ENCODE measurements at places on chromosomes 2 and 18. TPM values are rescaled to one million over a fixed set of nuclear protein-coding genes. Genes with fewer than 3 reads are reported as not detected.

DNA sequence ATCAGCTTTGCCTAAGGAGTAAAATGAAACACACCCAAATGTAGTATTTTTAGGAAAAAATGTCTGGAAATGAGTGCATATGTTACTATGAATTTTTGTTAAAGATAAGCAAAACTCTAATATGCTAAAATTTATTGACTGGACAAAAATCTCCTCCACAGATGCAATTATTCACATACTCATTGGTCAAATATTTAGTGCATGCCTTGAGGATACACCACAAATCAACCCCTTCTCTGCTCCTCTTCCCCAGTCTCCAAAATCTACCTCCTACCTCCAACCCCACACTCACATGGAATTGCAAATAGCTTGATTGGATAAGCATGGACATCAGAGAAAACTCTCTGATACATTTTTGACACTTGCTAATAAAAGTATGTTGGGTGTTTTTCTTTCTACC is 95.6 kb upstream of the CDC42EP3 start:
- DNase-seq: no peak

The ANKRD30BL gene
- total RNA-seq: not detected

GRCh38 chr2:168794968-168795367 is 7.5 kb upstream of the NOSTRIN start:
- no peak for DNase-seq

- DNase-seq: no peak
These were observed 589.9 kb downstream of the XIRP2 start for GRCh38 chr2:167478196-167478595.

The HOXD11 gene
- total RNA-seq: 26.4 TPM

DNA sequence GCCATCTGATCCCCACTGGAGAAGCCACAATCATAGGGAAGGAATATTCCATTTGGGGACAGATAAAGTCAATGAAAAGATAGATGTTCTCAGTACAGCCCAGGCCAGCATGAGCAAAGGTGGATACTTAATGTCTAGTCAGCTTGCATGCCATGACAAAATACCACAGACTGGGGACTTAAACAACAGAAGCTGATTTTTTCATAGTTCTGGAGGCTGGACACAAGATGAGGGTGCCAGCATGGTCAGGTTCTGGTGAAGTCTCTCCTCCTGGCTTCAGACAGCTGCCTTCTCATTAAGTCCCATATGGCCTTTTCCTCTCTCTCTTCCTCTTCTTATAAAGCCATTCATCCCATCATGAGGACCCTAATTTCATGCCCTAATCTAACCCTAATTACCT is 116.1 kb upstream of the CYP1B1 start:
- no peak for DNase-seq

- DNase-seq: no peak
These were observed 63.7 kb downstream of the COPS8 start for GRCh38 chr2:237149425-237149824.

DNA sequence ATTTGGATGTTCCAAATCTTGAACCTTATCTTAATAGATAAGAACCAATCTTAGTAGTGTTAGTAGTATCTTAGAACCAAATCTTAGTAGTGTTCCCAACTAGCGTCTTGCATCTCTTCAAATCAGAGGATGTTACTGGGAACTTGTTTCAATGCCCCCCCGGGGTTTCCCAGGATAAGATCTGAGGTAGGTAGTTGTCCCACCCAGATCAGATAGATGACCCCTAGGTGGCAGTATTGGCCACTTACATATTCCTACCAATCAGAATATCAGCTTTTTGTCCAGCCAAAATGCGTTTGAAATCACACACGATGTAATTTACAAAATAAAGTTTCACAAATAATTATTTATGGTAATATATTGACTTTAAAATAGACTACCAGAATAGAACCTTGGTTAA is 314.8 kb downstream of the MBD2 start:
- DNase-seq: peak; percentile 13

The FAM110C gene
- not detected for total RNA-seq

DNA sequence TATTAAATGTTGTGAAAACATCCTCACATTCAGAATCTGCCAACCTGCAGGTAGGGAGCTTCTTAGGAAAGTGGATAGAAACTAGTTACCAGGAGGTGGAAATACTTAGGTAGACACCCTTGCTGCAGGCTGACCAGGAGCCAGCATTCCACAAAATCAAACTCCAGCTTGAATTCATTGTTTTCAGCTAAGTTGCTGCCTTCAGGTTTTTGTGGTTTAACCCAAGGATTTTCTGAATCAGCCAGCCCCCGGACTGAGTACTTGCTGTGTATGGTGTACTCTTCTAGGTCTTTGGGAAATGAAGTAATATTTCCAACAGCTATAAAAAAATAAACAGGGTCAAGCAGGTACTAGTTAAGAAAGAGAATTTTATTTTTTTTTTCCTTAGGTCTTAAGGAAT is 192.1 kb upstream of the CHST9 start:
- DNase-seq: no peak

The ABCB6 gene
- total RNA-seq: 31.1 TPM

The DNAH6 gene
- total RNA-seq: under 0.01 TPM

DNA sequence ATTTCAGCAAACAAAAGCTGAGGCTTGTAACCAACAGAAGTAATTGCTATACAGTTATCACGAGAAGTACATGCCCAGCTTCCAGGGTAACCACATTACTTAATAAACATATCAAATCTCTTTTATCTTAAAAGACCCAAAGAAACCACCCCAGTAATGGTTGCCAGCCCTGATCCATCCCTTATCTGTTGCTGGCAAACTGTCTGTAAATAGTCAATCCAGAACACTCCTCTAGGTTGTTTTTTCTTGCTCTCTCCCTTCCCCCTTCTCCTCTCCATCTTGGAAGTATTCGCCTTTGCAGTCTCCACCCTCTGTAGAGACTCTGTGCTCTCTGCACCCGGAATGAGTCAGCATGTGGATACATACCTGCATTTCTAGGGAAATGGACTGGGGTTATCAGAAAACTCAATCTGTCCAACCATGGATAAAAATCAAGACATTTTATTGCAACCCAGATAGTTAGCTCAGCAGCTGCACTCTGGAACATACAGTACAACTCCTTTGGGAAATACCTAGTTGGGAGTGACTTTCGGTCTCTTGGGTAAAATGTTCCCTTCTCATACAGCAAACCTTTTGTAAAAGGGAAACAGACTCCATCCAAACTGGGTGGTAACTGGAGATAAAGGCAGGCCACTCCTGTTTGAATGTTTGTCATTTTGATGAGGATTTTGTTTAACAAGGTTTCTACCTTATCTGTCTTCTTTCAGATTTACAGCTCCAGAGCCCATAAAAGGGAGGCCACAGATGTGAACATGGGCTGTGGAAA is 123.5 kb upstream of the FOSL2 start:
- DNase-seq: peak; percentile 95

The G6PC2 gene
- total RNA-seq: not detected

The RAX gene
- not detected for total RNA-seq

GRCh38 chr2:26612522-26613240 is 28.5 kb downstream of the CIB4 start:
- no peak for DNase-seq

- no peak for DNase-seq
These were observed 8.1 kb downstream of the VIT start for GRCh38 chr2:36704475-36705150.

- DNase-seq: no peak
These were observed 20.8 kb upstream of the CEP68 start for GRCh38 chr2:65035351-65035943.

GRCh38 chr2:14285812-14286211 is 346.7 kb upstream of the LRATD1 start:
- DNase-seq: no peak

The UGT1A8 gene
- not detected for total RNA-seq

GRCh38 chr2:240885566-240885965 is 10.4 kb downstream of the MAB21L4 start:
- DNase-seq: no peak

The TUBB8B gene
- 0.32 TPM for total RNA-seq

DNA sequence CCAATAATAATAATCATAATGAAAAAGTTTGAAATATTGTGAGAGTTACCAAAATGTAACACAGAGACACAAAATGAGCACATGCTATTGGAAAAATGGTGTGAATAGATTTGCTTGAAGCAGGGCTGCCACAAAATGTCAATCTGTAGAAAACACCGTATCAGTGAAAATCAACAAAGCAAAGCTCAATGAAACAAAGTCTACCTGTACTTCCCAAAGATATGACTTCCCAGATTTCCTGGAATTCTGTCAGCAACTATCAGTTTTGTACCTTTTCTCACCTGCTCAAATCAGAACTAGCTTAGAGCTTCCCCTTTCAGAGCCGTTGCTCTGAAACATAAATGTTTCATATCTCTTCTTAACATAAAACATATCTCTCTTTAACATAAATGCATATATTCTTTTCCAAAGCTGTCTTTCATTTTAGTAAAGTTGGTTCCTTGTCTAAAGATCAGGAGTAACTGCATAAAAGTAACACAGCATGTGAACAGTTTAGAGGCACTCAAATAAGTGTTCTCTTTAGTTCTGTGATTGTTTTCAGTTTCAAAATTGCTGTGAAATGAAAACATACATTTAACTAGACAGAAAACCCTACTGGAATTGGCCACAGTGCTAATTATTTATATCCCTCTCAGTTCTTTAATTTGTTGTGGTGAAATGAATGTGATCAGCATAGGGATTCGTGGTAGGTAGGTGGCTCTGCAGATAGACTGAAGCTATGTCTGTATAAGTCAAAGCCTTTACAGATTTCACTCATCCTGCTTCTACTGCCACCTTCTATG is 262.5 kb downstream of the KCNJ3 start:
- DNase-seq: no peak

- DNase-seq: no peak
These were observed 6.7 kb upstream of the CLK1 start for GRCh38 chr2:200871151-200871550.

The MSTN gene
- total RNA-seq: under 0.01 TPM

- no peak for DNase-seq
These were observed 292.9 kb downstream of the XIRP2 start for GRCh38 chr2:167181134-167181533.

- no peak for DNase-seq
These were observed 72.7 kb upstream of the PPP1CB start for GRCh38 chr2:28678944-28679343.

The HAUS1 gene
- total RNA-seq: 51.2 TPM

The CKAP2L gene
- 6.8 TPM for total RNA-seq

The KLHL30 gene
- 0.43 TPM for total RNA-seq
